Pulmonary artery endothelial cell (primary cell): ENCODE measurements at places on chromosomes 7 and 10. TPM values are rescaled to one million over a fixed set of nuclear protein-coding genes. Genes with fewer than 3 reads are reported as not detected.

- no peak for DNase-seq
Measured at GRCh38 chr7:101728128-101728527, 89.3 kb upstream of the CUX1 start.

DNA sequence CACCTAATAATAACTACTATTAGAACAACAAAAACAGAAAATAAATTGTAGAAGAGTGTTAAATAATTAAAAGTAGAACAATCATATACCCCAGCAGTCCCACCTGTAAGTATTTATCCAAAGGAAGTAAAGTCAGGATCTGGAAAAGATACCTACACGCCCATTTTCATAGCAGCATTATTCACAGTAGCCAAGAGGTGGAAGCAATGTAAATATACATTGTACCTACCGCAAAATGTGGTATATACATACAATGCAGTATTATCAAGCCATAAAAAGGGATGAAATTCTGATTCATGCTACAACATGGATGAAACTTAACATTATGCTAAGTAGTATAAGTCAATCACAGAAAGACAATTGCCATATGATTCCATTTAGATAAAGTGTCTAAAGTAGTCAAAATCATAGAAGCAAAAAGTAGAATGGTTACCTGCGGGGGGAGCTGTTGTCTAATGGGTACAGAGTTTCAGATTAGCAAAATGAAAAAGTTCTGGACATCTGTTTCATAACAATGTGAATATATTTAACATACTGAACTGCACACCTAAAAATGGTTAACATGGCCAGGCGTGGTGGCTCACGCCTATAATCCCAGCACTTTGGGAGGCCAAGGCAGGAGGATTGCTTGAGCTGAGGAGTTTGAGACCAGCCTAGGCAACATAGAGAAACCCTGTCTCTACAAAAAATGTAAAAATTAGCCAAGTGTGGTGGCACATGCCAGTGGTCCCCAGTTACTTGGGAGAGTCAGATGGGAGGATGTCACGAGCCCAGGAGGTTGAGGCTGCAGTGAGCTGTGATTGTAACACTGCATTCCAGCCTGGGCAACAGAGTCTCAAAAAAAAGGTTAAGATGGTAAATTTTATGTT, 6.0 kb upstream of the TMED4 start:
- DNase-seq, result no peak

PBLD gene
- 3.0 and 3.9 TPM in 2 replicates for total RNA-seq

MCM10 gene
- total RNA-seq, result 11.5 and 23.9 TPM in 2 replicates

- no peak for DNase-seq
Measured at GRCh38 chr7:116793795-116794340, 68.5 kb upstream of the CAPZA2 start.

GRCh38 chr7:101400751-101401150, 38.1 kb downstream of the COL26A1 start:
- DNase-seq, result no peak

DNA sequence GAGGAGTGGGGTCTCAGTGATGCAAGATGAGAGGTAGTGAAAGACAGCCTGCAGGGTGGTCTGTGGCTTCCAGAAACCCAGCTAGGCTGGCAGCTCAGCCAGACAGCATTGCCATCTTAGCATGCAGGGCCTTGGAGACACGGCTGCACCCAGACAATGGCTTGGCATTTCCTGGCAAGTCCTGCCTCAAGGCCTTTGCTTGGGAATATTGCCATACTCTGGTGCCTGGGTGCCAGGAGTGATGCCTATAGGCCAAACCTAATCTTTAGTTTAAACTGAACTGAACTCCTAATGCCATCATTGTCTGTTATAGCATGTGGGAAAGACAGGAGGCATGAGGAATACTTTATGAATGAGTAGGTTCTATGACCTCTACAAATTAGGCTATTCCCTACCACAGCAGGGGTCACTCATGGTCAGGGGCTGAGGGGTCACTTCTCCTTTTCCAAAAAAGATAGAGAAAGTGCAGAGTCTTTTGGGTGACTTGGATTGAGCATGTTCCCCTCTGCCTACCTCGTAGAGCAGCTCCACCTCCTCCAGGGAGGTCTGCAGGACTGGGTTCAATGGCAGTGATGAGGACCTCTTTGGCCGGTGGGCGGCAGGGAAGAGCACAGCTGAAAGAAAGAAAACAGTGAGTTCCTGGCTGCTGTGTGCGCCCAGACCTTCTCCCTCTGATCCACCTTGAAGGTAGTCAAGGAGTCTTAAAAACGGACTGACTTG, 8.8 kb upstream of the SLC13A4 start:
- no peak for DNase-seq

STX1A gene
- total RNA-seq, result 21.8 and 23.5 TPM in 2 replicates

DNA sequence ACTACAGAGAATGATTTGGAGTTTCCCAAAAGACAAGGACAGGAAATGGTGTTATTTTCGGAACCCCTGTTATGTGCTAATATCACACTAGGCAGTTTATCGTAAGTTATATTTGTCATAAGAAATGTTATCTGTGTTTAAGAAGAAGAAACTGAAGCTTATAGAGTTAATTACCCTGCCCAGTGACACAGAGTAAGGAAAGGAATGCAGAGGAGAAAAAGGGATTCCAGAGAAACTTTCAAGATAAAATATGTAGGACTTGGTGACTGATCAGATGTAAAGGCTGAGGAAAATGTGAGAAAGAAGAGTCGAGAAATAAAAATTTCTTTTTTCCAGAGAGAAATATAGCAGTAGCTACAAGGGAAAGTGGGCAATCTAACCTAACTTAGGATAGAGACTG, 63.5 kb upstream of the ZNF746 start:
- no peak for DNase-seq

WNT16 gene
- total RNA-seq, result not detected in 2 replicates

- DNase-seq, result no peak
Measured at GRCh38 chr7:128940494-128941322, 3.0 kb downstream of the IRF5 start.

RFC2 gene
- total RNA-seq, result 32.7 and 44.4 TPM in 2 replicates

- no peak for DNase-seq
Measured at GRCh38 chr10:43209651-43210141, 57.2 kb downstream of the RASGEF1A start.

FOXP2 gene
- total RNA-seq, result 0.11 TPM in 1 of 2 replicates, not detected in the other

DRGX gene
- not detected in 2 replicates for total RNA-seq

DNA sequence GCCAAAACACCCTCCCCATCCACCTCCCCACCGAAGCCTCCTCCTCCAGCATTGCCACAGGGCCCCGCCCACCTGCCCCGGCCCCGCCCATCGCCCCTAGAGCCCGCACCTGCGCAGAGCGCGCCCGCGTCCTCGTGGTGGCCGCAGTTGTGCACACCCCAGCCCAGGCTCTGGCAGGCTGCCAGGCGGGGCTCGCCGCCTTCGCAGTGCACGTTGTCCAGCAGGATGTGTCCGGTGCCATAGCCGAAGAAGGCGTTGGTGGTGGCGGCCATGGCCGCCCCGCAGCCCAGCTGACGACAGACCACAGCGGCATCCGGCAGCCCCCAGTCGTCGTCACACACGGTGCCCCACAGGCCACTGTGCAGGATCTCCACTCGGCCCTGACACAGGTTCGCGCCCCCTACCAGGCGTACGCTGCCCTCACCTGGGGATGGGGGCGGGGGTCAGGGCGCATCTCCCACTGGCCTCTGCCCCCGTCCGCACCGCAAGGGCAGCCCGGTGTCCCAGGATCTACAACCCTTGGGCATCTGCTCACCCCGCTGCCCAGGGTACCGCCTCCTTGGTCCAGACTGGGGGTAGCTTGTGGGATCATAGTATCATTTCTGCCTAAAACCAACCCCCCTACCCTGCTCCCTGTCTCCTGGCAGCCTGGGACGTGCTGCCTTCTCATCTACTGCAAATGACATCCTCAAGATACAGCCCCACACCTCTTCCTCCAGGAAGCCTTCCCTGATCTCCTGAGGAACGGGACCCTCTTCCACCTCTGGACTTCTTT, 11.9 kb downstream of the SSC4D start:
- no peak for DNase-seq

DNA sequence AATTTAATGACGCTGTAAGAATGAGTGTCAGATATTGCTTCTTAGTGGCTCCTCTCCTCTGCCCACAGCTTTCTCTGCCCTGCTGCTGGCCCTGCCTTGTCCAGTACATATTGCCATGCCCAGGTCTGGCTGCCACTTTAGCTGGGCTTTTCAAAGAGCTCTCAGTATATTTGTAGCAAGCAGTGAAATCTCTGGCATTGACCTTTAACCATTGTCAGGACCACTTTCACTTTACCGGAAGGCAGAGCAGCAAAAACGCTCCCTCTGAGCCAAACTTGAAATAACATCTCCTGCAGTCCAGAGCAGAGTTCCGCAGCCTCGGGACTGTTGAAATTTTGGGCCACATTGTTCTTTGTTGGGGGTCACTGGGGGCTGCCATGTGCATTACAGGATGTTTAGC, 13.8 kb downstream of the PDSS1 start:
- no peak for DNase-seq

DNA sequence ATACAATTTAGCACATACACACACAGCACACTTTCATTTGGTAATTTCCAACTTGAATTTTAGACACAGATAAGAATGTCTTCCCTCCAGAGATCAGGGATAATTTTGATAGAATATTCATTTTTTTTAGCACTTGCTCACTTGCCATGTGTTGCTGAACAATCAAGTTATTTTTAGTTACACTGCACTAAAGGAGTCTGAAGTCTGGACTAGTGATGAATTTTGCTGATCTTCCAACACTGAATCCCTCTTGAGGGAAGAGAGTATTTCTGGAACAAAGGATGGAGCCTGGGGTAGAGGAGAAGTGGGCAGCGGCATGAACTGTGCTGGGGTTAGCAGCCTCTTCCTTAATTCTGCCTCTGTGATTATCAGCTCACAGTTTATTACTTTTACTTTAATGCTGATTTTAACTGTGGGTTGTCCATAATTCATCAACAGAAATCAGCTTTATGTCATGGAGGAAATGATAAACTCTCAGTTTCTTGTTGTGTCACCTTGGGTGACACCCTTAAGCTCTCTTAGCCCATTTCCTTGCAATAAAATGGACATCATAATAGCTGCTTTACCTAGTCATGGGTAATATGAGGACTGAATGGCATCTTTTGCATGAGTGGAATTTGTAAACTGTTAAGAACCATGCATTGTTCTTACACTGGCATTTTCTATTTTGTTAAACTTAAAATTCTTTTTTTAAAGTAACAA, 32.1 kb downstream of the SGPL1 start:
- no peak for DNase-seq

DNA sequence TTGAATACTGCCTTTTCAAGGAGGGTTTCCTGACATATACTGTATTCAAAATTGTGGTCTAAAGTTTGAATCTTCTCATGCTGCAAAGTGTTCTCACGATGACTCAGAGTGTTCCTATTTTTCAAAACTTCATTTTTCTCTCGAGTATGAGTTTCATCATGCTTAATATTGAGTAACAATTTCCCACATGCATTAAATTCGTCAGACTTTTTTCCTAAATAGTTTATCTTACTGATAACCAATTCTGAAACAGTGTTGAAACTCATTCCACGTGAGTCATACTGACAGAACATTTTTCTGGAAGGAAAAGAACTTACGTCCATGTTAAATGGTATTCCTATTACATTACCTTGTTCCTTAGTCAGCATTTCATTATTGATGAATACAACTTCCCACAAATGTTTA, 44.1 kb downstream of the ZNF33B start:
- no peak for DNase-seq
